Substantia nigra (tissue), 51 donors: ENCODE measurements at places on chromosomes 5 and 9.

GRCh38 chr9:87375397-87376073, 122.1 kb upstream of the DAPK1 start:
- no peak for DNase-seq

- DNase-seq: no peak
Measured at GRCh38 chr5:153551537-153552079, 61.1 kb downstream of the GRIA1 start.

- no peak for DNase-seq
Measured at GRCh38 chr9:592225-592624, 249.3 kb upstream of the DMRT1 start.

- no peak for DNase-seq
Measured at GRCh38 chr5:87116825-87117512, 150.7 kb upstream of the RASA1 start.

DNA sequence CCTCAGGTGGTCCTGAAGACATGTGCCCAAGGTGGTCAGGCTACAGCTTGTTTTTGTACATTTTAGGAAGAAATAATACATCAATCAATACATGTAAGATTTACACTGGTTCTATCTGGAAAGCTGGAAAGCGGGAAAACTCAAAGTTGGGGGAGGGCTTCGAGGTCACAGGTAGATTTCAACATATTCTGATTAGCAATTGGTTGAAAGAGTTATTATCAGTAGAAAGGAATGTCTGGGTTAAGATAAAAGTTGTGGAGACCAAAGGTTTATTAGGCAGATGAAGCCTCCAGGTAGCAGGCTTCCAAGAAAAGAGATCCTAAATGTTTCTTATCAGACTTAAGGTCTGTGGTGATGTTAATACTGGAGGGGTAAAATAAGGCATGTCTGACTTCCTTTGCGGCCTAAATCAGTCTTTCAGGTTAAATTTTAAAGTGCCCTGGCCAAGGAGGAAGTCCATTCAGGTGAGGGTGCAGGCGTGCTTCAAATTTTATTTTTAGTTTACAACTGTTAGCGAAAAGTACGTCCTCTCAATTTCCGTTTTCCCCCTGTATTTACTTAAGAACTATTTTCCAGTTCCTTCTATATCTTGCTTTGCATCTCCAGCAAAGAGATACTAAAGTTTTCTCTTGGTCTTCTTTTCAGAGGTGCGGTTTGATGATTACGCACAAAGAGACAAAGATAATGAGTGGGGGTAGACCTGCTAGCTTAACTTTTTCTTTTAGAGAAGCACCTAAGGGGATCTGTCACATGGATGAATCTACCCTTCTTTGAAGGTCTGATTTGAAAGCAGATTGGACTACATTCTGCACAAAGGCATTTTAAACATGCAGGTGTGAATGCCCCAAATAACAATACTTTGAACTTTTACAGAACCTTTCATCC, 578.6 kb downstream of the RAB3C start:
- DNase-seq: no peak

GRCh38 chr5:174545926-174546325, 178.5 kb upstream of the MSX2 start:
- DNase-seq: no peak

GRCh38 chr5:53556001-53556400, 4.4 kb upstream of the NDUFS4 start:
- DNase-seq: no peak

- no peak for DNase-seq
Measured at GRCh38 chr9:30670805-30671562, 1713.5 kb upstream of the ACO1 start.

GRCh38 chr9:99069075-99069474, 35.8 kb upstream of the TGFBR1 start:
- DNase-seq: no peak

DNA sequence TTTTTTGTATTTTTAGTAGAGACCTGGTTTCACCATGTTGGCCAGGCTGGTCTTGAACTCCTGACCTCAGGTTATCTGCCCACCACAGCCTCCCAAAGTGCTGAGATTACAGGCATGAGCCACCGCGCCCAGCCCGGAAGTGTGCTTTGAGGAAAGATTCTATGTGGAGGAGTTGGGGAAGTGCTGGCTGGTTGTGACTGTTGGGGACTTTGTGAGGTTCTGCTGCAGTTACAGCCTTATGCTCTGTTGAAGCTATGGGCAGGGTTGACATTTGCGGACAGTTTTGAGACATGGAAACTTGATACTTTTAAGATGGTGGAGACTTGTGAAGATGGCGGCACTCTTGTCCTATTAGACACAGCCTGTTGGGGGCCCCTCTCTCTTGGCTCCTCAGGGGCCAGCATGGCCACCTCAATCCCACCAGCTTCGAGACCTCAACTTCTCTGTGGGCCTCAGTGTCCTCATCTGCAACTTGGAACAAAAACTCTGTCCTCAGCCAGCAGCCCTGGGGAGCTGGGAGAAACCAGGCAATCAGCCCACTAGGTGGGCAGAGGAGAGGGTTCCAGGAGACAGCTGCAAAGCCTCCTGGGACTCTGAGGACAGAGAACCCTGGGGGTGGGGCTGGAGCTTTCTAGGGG, 24.9 kb downstream of the C9orf50 start:
- DNase-seq: no peak

- DNase-seq: no peak
Measured at GRCh38 chr5:148259288-148259687, 9.3 kb upstream of the SPINK13 start.

DNA sequence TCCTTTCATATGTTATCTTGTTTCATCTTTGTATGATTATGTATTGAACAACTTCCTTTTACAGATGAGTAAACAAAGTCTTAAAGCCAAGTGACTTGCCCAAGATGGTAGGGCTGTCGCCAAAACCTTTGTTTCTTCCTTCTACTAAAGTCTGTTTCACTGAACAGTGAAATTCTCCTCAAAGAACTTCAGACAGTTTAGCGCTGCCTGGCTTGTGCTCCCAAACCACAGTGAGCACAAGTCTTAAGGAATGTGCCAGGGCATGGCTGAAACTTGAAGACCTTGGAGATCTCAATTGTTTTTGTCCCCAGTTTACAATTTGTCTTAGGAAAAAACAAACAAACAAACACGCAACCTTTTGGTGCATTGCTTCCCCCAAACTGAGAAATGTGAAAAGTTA, 273.5 kb downstream of the CRB2 start:
- no peak for DNase-seq

- no peak for DNase-seq
Measured at GRCh38 chr5:94471521-94471920, 146.9 kb downstream of the KIAA0825 start.
